ENCODE measurements at places on chromosomes 12 and 14.

GRCh38 chr12:69720750-69721149 is 17.9 kb upstream of the RAB3IP start:
- no peak for DNase-seq

GRCh38 chr14:96662116-96662970 is 134.8 kb upstream of the VRK1 start:
- no peak for DNase-seq

DNA sequence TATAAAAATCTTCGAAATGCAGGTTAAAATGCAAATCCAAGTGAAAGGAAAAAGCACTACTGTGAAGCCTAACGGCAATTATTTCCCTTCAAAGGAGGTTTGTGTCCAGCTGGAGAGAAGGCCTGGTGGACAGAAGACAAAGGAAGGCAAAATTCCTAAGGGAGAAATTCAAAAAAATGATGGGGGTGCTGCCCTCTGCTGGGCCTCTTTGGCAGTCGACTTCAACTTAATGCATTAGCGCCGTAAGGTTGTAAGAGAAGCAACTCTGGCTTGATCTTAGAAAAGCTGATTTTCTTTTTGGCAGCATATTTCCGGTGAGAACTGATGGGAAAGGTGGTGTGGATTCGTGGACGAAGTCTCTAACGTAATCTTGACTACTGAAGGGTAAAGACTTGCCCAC is 34.3 kb upstream of the CHFR start:
- no peak for DNase-seq

DNA sequence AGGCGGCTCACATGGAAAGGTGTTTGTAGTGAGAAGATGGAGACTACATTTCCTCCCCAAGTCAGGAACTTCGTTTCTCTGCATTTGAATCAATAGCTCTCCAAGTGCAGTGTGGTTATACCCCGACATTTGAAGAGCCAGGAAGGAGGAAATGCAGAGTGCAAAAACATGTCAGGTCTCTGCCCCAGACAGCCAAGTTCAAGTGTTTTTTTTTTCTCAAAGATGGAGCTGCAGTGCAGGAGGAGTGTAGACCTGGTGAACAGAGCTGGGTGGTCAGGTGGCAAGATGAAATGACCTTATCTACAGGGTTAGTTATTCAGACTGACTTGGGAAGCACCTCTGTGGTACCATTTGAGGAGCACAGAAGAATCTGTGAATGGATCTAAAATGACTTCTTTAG is 21.3 kb downstream of the MLXIP start:
- no peak for DNase-seq

GRCh38 chr12:76898442-76898841 is 19.6 kb upstream of the CSRP2 start:
- DNase-seq = peak; percentile 29

GRCh38 chr14:51094282-51094821 is 553 bp downstream of the TRIM9 start:
- DNase-seq = no peak

DNA sequence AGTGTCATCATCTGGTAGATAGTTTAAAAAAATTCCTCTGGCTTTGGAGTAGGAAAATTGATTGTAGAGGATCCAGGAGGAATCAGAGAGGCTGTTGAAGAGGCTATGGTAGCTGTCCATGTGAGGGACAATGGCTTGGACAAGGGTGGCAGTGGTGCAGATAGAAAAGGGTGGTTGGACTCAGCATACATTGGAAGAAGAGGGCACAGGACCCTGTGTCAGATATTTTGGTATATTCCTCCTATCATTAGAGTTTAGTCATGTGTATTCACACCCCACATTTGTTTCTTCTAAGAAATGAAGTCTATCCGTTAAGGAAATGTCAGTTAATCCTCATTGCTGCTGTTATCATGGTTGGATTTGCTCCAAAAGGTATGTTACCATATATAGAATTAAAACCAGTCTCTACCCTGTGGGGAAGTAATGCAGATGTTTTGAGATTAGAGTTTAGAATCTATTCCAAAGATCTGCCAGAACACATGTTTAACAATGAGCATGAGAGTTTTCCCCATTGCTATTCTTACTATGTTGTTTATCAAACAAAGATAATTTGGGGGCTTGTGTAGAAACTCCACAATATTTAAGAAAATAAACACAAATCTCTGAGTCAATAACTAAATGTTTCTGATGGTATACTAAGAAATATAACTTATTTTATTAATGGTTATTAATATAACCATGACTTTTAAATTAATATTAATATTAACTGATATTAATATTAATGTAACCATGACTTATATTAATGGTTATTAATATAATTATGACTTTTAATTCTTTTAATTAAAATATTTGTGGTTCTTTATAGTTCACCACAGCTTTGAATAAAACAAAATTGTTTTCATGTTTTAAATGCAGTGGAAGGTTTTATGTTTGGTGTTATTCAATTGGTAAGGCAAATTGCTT is 80.9 kb downstream of the CRADD start:
- DNase-seq = no peak

GRCh38 chr12:113134071-113134470 is 1.5 kb downstream of the RASAL1 start:
- DNase-seq = no peak

GRCh38 chr12:115194448-115194847 is 510.5 kb upstream of the TBX3 start:
- no peak for DNase-seq

- DNase-seq = no peak
Observed at GRCh38 chr12:54660320-54660962, 12.3 kb upstream of the DCD start.

GRCh38 chr12:31323391-31324115 is 2.4 kb downstream of the SINHCAF start:
- DNase-seq = no peak

DNA sequence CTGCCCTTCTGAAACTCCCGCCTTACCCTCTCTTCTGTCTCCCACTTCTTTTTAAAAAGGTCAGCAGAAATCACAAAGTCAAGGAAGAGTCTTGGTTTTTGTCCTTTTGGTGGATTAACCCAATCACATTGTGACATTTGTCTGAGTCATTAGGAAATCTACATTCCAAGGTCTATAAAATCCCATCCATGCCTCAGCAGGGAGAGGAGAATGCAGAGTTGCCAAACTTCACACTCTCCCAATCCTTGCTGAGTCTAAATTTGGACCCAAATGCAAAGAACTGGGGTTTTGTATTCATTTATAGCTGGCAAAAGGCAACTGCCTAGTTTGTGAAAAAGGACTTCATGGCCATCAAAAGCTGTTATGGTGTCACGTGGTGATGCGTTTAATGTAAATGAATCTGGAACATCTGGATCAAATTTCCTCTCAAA is 67.9 kb downstream of the TMEM30B start:
- DNase-seq = no peak

- DNase-seq = no peak
Observed at GRCh38 chr14:102734436-102734835, 42.8 kb upstream of the TRAF3 start.

- DNase-seq = no peak
Observed at GRCh38 chr14:50263321-50263720, 31.9 kb upstream of the SOS2 start.

GRCh38 chr14:101839661-101840060 is 78.2 kb downstream of the PPP2R5C start:
- no peak for DNase-seq

- no peak for DNase-seq
Observed at GRCh38 chr12:6074427-6074826, 50.0 kb downstream of the VWF start.

GRCh38 chr14:25522116-25522515 is 472.2 kb upstream of the STXBP6 start:
- no peak for DNase-seq

DNA sequence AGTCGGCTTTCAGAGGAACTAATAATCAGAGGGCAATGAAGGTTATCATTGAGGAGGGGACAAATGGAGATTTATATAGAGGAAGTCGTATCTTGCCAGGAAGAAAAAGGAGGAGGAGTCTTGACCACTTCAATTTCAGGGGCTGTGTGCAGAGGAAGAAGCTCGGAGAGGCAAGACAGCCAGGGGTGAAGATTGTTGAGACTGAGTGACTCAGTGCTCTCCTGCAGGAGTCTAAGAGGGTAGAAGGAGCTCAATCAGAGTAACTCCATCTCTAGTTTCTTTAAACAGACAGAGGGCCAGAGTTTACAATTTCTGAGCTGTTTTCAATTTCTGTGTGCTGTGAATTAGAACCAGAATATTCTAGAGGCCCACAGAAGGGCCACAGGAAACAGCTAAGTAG is 439.3 kb upstream of the PRICKLE1 start:
- DNase-seq = no peak

- DNase-seq = peak; percentile 62
Observed at GRCh38 chr12:16012117-16012516, 101.0 kb downstream of the DERA start.

- DNase-seq = no peak
Observed at GRCh38 chr12:49583366-49584094, 15.6 kb upstream of the MCRS1 start.

- no peak for DNase-seq
Observed at GRCh38 chr14:42719391-42719790, 1112.7 kb downstream of the LRFN5 start.

GRCh38 chr12:47412601-47413236 is 293.1 kb downstream of the RPAP3 start:
- no peak for DNase-seq

GRCh38 chr14:70943838-70944237 is 36.6 kb downstream of the PCNX1 start:
- no peak for DNase-seq

DNA sequence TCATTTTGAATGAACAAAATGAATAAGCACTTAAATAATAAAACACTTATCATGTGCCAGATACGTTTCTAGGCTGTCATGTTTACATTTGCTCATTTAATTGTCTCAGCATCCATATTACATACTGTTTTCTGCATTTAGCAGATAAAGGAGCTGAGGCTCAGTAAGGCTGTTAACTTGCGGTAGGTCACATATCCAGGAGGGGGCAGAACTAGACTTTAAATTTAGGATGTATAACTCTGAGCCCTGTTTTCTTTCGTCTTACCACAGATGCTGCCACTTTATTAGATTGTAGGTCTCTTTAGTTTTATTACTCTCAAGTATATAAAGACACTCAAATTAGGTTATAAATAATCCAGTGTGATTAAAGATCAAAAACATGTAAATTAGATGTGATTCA is 17.7 kb downstream of the IRAK4 start:
- no peak for DNase-seq

GRCh38 chr14:58969951-58970751 is 218.3 kb upstream of the DAAM1 start:
- DNase-seq = no peak

DNA sequence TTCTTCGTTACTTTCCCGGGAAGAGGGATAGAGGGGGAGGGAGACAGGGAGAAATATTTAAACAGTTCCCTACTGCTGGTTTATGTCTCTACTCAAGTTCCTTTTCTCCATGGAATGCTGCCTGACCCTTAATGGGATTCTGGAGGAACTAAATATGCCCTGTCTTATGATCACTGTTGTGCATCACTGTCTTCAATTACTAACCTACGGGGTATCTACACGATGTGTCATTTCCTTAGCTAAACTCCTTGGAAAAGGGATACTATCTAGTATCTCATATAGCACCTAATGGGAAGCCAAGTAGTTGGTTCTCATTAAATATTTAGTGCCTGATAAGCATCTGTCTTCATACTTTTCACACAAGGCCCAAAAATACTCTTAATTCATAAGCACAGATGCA is 37.5 kb upstream of the FBLN5 start:
- DNase-seq = no peak

GRCh38 chr14:37597538-37597913 is 2.1 kb downstream of the TTC6 start:
- DNase-seq = no peak

DNA sequence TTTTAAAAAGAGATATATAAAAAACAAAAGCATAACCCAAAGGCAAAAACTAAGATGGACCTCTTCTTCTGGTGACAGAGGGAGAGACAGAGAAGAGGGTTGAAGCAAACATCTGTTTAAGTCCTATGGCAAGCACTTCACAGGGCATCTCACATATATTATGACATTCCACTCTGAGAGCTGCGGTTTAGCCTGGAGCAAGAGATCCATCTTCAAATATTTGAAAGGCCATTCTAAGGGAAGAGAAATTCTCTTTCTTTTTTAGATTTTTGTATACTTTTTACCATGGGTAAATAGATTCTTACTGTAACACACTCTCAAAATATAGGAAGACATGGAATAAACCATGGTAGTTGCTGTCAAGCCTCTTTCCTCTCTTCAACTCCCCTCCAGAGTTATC is 204.1 kb downstream of the GXYLT1 start:
- DNase-seq = no peak

DNA sequence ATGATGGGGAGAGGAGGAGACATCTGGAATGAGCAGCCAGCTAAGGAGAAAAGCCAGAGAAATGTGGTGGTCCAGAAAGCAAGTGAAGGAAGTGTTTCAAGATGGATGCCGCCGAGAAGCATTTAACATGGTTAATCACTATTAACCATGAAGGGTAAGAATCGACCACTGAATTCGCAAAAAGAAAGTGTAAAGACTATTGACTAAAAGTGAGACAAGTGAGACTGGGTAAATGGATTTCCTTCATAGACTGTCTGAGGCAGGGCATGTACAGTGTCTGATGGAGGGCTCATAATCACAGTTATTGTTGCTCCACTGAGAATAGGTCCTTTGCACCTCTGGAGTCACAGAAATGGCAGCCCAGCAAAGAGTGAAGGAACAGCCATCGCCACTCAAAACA is 25.3 kb upstream of the CLMN start:
- DNase-seq = no peak

DNA sequence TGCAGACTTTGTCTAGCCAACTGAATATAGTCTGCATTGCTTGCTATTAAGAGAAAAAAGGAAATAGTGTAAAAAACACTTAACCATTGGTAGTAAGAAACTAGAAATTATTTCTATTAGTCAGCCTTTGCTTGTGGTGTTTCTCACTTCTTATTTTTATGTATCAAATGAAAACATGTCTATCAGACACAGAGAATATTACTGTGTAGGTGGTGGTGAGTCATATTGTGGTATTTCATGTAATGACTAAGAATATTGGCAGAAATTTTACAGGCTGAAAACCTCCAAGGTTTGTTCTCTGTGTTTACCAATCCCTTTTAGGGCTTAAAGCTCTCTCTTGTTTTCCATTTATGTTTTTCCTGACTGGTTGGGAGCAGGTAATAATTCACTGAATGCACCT is 87.2 kb downstream of the DAAM1 start:
- DNase-seq = peak; percentile 76

Data from stromal cell of bone marrow (primary cell).